Kasumi-1 (cell line): ENCODE measurements at places on chromosomes 1 and 21.

DNA sequence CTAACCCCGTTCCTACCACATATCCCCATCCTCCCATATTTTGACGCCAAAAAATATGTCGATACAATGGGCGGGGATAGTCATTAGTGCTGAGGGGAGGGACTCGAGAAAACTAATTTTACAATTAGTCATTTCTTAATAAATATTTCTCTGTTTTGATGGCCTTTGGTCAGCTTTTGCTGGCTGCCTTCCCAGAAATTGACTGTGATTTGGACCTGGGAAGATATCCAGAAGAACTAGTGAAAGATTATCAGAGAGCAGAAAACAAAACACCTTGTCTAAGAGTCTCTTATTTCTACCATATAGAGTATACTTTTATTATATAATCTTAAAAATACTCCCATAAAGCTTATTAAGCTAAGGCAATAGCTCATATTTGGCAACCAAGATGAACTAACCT, 247.6 kb downstream of the MRPL39 start:
- DNase-seq: no peak

GRCh38 chr1:65003316-65003664, 36.9 kb upstream of the JAK1 start:
- DNase-seq: no peak

DNA sequence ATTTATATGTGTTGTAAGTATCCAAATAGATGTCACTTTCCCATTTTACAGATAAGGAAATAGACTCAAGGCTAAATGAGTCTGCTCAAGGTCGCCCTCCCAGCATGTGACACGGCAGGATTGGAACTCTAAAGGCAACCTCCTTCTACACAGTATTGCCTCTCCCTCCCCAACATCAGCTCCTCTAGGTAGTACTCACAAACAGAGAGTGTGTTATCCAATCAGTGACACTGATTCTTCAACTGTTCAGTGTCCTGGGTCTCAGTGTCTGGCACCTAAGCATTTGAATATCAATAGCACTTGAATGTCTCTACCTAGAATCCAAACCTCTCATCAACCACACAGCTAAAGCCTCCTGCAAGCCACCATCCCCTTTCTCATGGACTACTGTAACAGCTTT, 87.1 kb downstream of the DAB1 start:
- DNase-seq: no peak

- no peak for DNase-seq
Measured at GRCh38 chr1:3032371-3033039, 11.2 kb downstream of the ACTRT2 start.

GRCh38 chr1:95650631-95651030, 416.6 kb downstream of the RWDD3 start:
- DNase-seq: no peak

DNA sequence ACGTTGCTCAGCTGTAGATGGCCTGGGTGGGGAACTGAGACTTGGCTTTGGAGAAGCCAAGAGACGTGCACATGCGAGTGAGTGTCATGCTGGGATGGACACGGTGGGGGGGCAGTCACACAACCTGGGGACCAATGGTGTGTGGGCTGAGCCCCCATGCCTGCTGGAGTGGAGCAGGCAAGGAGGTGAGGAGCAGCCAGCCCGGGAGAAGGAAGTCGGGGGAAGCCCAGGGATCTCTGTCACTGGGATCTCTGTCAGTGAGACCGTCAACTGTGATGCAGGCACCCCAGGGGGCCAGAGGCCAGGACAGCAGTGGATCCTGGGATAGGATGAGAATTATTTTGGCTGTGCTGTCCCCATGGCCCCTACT, 11.0 kb upstream of the ZNF669 start:
- no peak for DNase-seq

DNA sequence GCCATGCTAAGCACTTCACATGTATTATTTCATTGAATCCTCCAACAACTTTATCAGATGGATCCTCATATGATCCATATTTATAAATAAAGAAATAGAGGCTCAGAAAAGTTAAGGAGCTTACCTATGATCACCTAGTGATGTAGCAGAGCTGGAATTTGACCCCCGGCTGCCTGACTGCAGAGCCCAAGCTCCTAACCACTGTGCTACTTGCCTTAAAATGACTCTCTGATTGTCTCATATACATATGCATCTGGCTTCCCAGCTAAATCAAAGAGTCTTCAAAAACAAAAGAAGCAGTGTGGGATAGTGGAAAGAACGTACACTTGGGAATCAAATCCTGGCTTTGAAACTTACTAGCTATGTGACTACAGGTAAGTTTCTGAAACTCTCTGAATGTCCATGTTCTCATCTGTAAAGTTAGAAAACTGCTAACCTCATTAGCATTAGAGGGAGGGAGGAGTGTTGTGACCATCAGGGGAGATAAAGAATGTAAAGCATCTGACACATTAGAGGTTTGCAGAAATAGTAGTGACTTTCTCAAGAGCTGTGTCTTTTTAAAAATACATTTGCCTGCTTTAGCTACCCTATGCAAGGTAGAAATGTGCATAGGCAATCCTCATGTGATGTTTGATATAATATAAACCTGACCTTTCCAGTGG, 67.2 kb upstream of the BARHL2 start:
- no peak for DNase-seq

GRCh38 chr1:22861764-22862440, 110.8 kb downstream of the LACTBL1 start:
- no peak for DNase-seq

DNA sequence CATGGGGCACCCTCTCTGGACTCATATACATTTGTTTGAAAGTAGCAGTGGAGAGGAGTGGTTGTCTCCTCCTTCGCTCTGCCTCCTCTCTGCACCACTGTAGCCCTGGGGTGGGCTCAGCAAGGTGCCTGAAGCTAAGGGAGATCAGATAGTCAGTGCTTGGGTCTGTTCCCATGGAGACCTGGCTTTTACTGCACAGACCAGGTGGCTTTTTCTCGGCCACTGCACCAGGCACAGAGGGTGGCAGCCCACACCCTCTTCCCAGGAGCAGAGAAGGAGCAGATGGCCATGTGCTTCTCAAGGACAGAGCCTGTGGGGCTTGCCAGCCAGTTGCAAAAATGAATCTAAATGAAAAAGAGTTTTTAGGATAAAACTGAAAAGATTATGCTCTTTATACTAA, 123.4 kb upstream of the KCNK1 start:
- DNase-seq: no peak

- no peak for DNase-seq
Measured at GRCh38 chr1:230136453-230137336, 69.7 kb downstream of the GALNT2 start.

DNA sequence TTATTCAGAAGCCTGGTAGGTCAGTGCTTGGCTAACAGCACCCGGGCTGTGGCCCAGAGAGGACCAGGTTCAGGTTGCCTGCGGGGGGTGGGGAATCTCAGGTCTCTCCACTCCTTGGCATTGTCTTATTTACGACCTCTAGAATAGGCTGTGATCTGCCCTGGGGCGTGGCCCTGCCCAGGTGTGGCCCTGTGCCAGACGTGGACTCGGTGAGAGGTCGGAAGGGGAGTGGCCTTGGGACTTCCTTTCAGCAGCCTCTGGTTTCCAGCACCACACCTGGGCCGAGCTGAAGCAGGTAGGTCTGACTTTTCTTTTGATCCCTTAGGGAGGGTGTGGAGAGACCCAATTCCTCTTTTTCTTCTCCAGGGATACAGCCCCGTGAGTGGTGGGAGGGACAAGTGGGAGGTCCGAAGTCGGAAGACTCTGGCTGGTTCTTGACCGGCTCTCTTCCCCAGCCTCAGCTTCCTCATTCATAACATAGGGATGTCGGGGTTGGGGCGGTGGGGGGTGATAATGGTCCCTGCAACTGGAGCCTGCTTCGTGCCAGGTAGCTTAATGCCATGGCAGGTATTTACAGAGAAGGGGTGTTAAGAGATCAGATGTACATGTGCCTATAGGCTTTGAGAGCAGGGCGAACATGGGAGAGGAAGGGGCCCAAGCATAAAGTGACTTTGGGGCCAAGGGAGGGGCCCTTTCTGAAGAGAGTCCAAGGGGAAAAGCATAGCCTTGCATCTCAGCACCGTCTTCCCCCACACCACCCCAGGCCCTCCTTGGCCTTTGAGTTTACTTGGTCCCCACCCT, 16.5 kb downstream of the ACOT11 start:
- DNase-seq: no peak

- DNase-seq: no peak
Measured at GRCh38 chr1:7526867-7527732, 244.0 kb upstream of the VAMP3 start.

DNA sequence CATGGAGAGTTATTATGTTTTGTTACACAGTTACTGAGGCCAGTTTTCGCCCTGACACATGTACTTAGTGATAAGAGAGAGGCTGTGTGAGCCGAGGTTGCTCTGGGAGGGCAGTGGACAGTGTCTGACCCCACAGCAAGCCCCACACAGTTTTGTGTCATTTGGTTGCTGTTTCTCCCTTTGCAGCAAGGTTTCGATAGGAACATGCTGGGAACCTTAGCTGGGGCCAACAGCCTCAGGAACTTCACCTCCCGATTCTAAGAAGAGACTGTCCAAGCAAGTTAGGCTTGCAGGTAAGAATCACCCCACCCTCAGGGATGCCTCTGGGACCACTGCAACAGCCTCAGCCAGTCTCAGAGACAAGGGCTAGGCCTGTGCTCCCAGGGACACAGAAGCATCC, 45.3 kb downstream of the PKP1 start:
- DNase-seq: no peak
